Retinal pigment epithelial cell (primary cell): ENCODE measurements at places on chromosomes 11 and 22.

GRCh38 chr11:36218283-36218921 is 70.8 kb downstream of the COMMD9 start:
- DNase-seq = no peak

- DNase-seq = no peak
These were observed 83.4 kb downstream of the CEP164 start for GRCh38 chr11:117410861-117411710.

DNA sequence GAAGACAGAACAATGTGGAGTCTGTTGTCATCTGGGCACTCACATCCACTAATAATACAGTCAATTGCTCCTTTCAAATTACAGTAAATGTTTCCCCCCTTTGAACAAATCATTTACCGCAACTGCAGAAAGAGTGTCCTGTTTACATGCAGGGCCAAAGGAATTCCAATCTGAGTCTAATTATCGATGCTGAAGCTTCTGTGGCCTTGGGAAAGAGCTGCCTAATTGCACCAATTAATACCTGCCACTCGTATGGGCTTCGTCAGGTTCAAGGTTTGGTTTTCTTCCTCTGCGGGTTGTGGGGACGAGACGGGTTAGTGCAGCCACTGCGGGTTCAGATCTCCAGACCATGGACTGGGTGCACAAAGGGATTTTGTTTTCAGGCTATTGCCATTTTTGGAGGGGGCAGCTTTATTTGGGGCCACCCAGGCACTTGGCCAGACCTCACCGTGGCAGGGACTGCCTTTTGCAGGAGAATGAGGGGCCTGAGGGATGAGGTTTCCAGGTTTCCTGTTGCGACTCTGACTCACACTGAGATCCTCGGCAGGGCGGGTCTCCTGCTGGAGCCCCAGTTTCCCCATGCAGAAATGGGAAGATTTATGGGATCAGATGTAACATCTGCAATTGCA is 147.6 kb downstream of the MIAT start:
- no peak for DNase-seq

DNA sequence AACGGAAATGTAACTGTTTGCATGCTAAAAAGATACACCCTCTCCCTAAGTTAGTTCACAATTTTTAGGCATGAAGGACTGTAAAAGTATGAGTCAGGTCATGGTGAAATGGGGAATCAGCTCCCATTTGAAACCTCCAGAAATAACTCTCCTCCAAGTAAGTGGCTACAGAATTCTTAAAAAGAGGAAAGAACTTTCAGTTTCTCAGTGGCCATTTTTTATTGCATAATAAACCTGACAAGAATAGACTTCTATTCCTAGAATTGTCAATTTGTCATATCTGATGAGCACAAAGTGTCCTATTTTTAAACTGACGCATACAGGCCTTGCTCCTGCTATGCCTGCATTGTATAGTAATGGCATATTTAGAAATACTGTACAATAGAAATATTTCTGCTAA is 612.2 kb downstream of the CNTN5 start:
- DNase-seq = no peak

- DNase-seq = no peak
These were observed at the start of gene GPHA2 for GRCh38 chr11:64935359-64936081. TSS of gene GPHA2 (minus strand) at chr11:64935893. CDS start at chr11:64935460, 433 bp downstream.

DNA sequence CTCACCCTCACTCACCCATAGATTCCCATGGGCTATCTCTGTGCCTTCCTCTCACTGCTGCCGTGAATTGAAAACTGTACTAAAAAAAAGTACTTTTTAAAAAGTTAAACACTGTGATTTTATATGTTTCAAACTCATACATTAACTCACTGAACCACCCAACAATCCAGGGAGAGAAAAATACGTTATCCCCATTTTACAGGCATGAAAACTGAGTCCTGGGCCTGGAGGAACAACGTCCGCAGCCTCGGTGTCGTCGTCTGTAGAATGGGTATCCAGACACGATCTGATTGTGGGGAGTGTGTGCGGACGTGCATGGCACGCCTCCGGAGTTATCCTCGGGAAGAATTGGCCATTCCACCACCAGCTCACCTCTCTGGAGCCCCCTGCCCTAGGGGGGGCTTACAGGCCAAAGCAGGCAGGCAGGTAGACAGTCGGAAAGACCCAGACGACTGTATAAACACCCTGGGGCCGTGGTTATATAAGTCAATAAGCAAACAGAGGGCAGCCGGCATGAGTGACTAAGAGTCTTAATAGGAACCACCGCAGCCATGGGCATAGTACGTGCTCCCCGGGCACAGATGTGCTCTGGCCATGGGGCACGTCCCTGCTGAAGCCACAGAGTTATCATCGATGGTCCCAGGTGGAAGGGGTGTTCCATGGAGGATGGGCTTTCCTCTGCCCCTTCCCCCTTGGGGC is 7.1 kb upstream of the PDGFB start:
- DNase-seq = no peak

DNA sequence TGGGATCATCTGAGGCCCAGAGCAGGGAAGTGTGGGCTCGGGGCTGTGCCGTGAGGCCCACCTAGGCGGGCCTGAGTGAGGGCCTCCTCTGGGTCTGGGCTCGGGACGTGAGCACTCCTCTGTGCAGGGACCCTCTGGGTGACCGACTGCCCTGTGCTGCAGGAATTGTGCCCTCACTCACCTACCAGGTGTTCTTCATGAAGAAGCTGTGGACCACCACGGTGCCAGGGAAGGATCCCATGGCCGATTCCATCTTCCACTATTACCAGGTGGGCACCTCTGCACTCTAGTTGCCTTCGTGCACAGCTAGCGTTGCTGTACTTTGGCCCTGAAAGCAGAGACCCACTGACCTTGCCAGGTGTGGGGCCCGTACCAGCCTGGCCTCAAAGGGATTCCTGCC is 80.5 kb downstream of the MYO7A start:
- DNase-seq = no peak

GRCh38 chr22:33806191-33806590 is 114.1 kb downstream of the LARGE1 start:
- no peak for DNase-seq

DNA sequence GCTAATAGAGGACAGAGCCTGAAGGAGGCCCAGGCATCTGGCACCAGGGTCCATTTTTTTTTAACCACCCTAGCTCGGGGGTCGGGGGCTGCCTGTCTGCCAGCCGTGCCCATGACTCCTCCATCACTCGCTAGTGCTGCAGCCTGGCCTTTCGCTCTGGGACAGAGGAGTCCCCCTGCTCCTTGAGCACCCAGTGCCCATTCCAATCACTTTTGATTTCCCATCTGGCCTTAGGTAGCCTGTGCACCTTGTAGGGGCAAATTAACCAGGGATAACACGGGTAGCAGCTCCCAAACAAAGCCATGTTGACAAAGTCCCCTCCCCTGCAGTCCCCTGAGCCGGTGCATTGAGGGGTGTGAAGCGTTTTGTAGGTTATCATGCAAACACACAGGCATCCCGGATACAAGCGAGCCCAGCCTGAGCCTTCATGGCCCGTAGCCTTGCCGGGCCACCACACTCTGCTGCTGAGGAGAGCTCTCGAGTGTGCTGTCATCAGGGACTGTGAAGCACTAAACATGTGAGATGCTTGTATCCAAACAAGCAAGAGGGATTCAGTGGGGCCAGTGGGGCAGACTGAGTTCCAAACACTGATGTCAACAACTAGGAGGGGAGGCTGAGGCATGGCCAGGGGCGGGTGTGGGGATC is 208.7 kb downstream of the DSCAML1 start:
- DNase-seq = no peak

GRCh38 chr11:125593114-125593820 is 615 bp downstream of the STT3A start:
- DNase-seq = peak; percentile 5

DNA sequence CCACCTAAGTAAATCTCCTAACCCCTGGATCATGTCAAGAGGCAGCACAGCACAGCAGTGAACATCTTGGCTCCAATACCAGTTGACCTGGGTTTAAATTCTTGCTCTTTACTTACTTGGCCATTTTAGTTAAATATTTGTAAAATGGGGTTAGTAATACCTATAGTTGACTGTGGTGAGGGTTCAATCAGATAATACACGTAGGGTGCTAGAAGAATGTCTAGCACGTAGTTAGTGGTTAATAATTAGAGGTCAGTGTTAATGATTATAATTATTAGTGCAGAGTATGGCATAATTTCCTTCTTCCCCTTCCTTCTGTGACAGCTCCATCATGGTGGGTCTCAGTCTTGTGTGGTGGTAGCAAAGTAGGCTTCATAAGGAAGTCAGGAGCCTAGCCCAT is 520.8 kb downstream of the INSC start:
- DNase-seq = no peak
